Naive thymus-derived CD4-positive, alpha-beta T cell (primary cell): ENCODE measurements at places on chromosomes 5 and 9. TPM values are rescaled to one million over a fixed set of nuclear protein-coding genes. Genes with fewer than 3 reads are reported as not detected.

DNA sequence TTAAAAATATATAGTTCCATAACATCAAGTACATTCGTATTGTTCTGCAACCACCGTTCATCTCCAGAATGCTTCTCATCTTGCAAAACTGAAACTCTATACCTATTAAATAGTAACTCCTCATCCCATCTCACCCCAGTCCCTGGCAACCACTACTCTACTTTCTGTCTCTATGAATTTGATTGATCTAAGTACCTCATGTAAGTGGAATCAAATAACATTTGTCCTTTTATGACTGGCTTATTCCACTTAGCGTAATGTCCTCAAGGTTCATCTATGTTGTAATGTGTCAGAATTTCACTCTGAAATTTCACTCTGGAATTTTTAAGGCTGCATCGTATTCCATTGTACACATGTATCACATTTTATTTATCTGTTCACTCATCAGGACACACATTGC lies 132.1 kb upstream of the RUSC2 start:
- H3K27ac ChIP-seq = no peak overlapping the region
- no peak overlapping the region for H3K4me3 ChIP-seq
- H3K27me3 ChIP-seq = no peaks in the 10 kb centered on the region

GRCh38 chr5:32058101-32058500 lies 116.0 kb downstream of the GOLPH3 start:
- H3K4me3 ChIP-seq = no peak overlapping the region
- no peaks in the 10 kb centered on the region for H3K4me1 ChIP-seq
- no peaks in the 10 kb centered on the region for H3K36me3 ChIP-seq
- H3K27ac ChIP-seq = no peak overlapping the region
- no peaks in the 10 kb centered on the region for H3K27me3 ChIP-seq

- H3K36me3 ChIP-seq = no peaks in the 10 kb centered on the region
- peaks cover 36% of the 10 kb centered on the region for H3K4me1 ChIP-seq
- H3K27me3 ChIP-seq = no peaks in the 10 kb centered on the region
- H3K27ac ChIP-seq = no peak overlapping the region
- peak overlapping the region; percentile 46 for H3K4me3 ChIP-seq
- DNase-seq = no peak
These were observed 95.8 kb upstream of the LMX1B start for GRCh38 chr9:126517833-126518356.

- DNase-seq = no peak
- H3K4me3 ChIP-seq = no peak overlapping the region
- H3K27ac ChIP-seq = no peak overlapping the region
- H3K4me1 ChIP-seq = no peaks in the 10 kb centered on the region
- H3K36me3 ChIP-seq = no peaks in the 10 kb centered on the region
These were observed 3.2 kb downstream of the ZNF366 start for GRCh38 chr5:72503888-72504491.

CARD19 gene
- 49.2 and 51.3 TPM in 2 replicates for total RNA-seq
